Stimulated activated CD4-positive, alpha-beta T cell treated with anti-CD3 and anti-CD28 coated beads, Interleukin-12 subunit alpha, Interleukin-12 subunit beta, amount 100 ng/mL, for 4 hours (primary cell): ENCODE measurements at places on chromosomes 3 and 15.

DNA sequence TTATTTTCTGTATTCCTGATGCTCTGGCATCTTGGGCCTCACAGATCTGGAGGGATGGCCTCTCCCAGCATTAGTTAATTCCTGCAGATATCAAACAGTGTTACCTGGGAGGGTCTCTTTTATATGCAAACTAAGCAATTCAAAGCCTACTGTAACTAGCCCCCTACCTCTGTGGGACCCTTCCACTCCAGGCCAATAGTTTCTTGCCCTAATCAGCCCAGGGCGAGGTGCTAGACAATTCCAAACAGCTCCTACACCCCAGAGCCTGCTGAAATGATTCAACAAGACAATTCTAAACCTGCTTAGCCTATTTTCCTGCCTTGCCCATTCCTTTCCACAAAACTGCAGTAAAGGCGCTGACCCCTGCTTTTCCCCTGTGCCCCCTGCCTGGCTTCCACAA is 106.6 kb upstream of the IGSF10 start:
- no peak for DNase-seq

DNA sequence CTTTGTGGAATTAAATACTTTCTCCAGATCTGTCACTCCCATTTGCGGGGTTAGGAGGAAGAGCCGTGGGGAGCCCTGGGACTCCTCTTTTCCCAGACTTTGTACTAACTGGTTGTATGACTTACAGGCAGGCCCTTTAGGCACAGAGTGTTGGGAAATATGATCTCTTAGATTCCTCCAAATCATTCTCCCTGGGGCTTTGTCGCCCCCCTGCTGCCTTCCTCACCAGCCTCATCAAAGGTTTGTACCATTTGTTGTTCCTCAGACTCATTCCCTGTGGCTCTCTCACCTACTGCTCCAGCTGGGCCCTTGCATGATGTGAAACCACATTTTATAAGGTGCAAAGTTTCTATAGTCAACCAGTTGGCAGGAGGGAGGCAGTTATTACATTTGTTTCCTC is 56.4 kb downstream of the CRYGS start:
- no peak for DNase-seq

DNA sequence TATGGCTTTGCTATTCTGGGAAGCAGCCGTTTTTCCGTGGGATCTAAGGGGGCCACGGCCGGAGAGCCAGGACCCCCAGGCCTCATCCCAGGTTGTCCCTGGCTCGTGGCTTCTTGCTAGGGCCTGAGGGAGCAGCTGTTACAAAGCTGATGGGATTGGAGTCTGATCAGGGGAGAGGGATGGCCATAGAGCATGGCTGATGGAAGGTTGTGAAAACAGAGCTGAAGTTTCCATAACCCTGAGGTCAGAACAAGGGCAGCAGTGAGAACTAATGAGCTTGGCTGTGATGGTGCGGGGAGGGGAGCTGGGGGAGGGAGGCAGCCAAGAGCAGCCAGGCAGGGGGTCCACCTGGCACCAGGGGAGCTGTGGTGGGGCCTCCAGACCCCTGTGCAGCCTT is 63.0 kb downstream of the LINGO1 start:
- no peak for DNase-seq

DNA sequence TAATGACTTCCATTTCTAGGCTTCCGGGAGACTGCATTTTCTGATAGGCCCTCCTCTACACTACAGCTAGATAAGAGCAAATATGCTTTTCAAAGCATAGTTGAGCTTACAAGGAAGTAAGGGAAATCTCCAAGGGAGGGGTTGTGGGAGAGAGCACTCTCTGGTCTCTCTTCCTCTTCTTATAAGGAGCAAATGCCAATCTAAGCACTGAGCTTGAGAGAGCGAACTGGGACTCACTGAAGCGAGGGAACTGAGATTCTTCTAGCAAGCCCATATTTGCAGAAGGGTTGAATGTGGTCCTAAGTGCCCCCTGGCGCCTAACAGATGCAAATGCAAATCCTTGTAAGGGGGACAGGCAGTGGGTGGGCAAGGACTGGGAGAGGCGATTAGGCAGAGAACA is 164.8 kb downstream of the ERC2 start:
- no peak for DNase-seq

GRCh38 chr3:39208463-39209055 is 16.2 kb upstream of the XIRP1 start:
- no peak for DNase-seq

DNA sequence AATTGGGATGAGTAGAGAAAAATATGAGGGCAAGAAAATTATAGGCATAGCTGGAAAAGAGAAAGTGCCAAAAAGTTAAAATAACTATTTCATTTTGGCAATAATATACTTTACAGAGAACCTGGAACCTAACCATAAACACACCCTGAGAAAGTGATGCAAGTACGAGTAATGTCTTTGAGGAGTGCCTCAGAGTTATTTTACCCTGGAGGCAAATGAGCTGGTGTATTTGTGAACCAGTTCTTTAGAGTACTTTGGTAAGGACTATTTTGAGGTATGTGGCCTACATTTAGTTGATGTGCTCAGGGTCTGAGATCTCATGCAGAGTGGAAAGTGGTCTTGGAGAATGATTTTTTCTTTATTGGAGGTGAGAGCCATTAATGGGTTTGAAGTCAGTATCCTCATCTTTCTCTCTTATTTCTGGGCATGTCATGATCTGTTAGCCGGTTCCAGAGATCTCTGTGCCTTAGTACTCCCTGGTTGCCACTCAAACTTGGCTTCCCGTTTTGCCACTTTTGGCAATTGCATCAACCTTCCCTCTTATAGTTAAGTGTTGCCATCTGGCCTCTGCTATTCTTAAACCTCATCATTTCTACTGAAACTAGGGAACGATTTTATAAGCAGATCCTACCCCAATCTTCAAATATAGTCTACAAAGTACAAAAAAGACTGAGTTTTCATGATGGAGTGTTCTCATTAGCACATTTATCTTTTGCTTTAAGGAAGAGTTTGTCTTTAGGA is 145.7 kb downstream of the EPHA6 start:
- DNase-seq = no peak

GRCh38 chr3:1197051-1197450 is 104.2 kb downstream of the CNTN6 start:
- DNase-seq = no peak

GRCh38 chr3:2098398-2099027 is at the start of gene CNTN4:
Gene CNTN4, plus strand, starts transcription at chr3:2098866.
- peak; percentile 11 for DNase-seq

- DNase-seq = peak; percentile 10
Observed at GRCh38 chr15:64461721-64462162, 1.4 kb downstream of the ZNF609 start.

- DNase-seq = no peak
Observed at GRCh38 chr15:95409211-95409610, 921.3 kb upstream of the NR2F2 start.
